Activated CD8-positive, alpha-beta memory T cell treated with anti-CD3 and anti-CD28 coated beads, Interleukin-2, amount 10 ng/mL, durations not matched to agents 7 days and 5 days (primary cell): ENCODE measurements at places on chromosomes 3 and 15. TPM values are rescaled to one million over a fixed set of nuclear protein-coding genes. Genes with fewer than 3 reads are reported as not detected.

DNA sequence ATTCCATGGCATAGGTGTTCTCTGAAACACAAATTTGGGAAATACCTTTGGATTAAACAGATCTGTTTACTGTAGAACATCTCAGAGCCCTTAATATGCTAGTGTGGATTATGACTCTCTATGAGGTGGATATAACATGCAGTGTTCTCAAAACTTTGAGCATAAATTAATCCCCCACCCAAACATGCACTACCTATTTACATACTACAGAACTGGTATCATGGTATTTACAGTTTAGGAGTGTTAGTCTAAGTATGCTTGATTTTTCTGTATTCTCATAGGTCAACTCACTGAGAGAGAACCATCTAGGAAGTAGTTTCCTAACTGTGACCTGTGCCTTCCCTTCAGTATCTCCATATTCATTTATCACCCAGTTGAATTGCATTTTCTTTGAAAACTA lies 30.9 kb upstream of the ZNF609 start:
- DNase-seq = no peak

GRCh38 chr3:53764026-53764775 lies 82.0 kb downstream of the CHDH start:
- no peak for DNase-seq

Gene SLC2A2
- not detected for total RNA-seq

- peak; percentile 11 for DNase-seq
These were observed 33.7 kb downstream of the IDH3A start for GRCh38 chr15:78182821-78183220.

Gene SENP8
- total RNA-seq = 1.1 TPM
